ENCODE measurements at places on chromosomes 4 and X. TPM values are rescaled to one million over a fixed set of nuclear protein-coding genes. Genes with fewer than 3 reads are reported as not detected.

The MTMR8 gene
- polyA plus RNA-seq, result not detected

The HSFX4 gene
- polyA plus RNA-seq, result not detected

The TSPAN7 gene
- polyA plus RNA-seq, result 0.07 TPM

The PCYT1B gene
- 0.10 TPM for polyA plus RNA-seq

The SHROOM3 gene
- 9.5 TPM for polyA plus RNA-seq

The ELOVL6 gene
- polyA plus RNA-seq, result 30.7 TPM

The DUSP21 gene
- polyA plus RNA-seq, result not detected

The GYG2 gene
- polyA plus RNA-seq, result 19.6 TPM

The VCX3A gene
- polyA plus RNA-seq, result not detected

The KCTD8 gene
- not detected for polyA plus RNA-seq

The GAGE12G gene
- not detected for polyA plus RNA-seq

The TMEM31 gene
- polyA plus RNA-seq, result not detected

The NKX6-1 gene
- polyA plus RNA-seq, result 0.05 TPM

The PF4V1 gene
- 0.83 TPM for polyA plus RNA-seq

The GPR78 gene
- 0.14 TPM for polyA plus RNA-seq

The TBX22 gene
- not detected for polyA plus RNA-seq

The SOD3 gene
- 3.8 TPM for polyA plus RNA-seq

The TNIP3 gene
- 0.51 TPM for polyA plus RNA-seq

The HS3ST1 gene
- 0.09 TPM for polyA plus RNA-seq

The DACH2 gene
- 0.61 TPM for polyA plus RNA-seq

The SGCB gene
- polyA plus RNA-seq, result 47.7 TPM

The P2RY4 gene
- 0.17 TPM for polyA plus RNA-seq

The IGSF1 gene
- polyA plus RNA-seq, result not detected

The SUPT20HL2 gene
- polyA plus RNA-seq, result not detected

The SHISA3 gene
- polyA plus RNA-seq, result 0.78 TPM
